ENCODE measurements at places on chromosomes 5 and 9. TPM values are rescaled to one million over a fixed set of nuclear protein-coding genes. Genes with fewer than 3 reads are reported as not detected.

The VCAN gene
- 278 TPM for total RNA-seq

GRCh38 chr9:7762600-7762999 is 37.0 kb downstream of the DMAC1 start:
- no peak for DNase-seq
- H3K27ac ChIP-seq: no peak overlapping the region
- H3K4me3 ChIP-seq: no peak overlapping the region
- no peaks in the 10 kb centered on the region for H3K4me1 ChIP-seq
- H3K36me3 ChIP-seq: no peaks in the 10 kb centered on the region

- H3K27ac ChIP-seq: no peak overlapping the region
- H3K36me3 ChIP-seq: peaks cover 9% of the 10 kb centered on the region
- H3K4me3 ChIP-seq: peak overlapping the region; percentile 94
- DNase-seq: peak; percentile 94
- H3K4me1 ChIP-seq: no peaks in the 10 kb centered on the region
Observed at GRCh38 chr9:136799854-136800657, 3.9 kb downstream of the CCDC183 start.

- no peaks in the 10 kb centered on the region for H3K36me3 ChIP-seq
- H3K27ac ChIP-seq: no peak overlapping the region
- H3K27me3 ChIP-seq: no peaks in the 10 kb centered on the region
- no peak overlapping the region for H3K4me3 ChIP-seq
Observed at GRCh38 chr9:116189683-116190082, 36.1 kb downstream of the PAPPA start.

The ORM1 gene
- total RNA-seq: 4.4 TPM

The SPINK6 gene
- total RNA-seq: not detected

DNA sequence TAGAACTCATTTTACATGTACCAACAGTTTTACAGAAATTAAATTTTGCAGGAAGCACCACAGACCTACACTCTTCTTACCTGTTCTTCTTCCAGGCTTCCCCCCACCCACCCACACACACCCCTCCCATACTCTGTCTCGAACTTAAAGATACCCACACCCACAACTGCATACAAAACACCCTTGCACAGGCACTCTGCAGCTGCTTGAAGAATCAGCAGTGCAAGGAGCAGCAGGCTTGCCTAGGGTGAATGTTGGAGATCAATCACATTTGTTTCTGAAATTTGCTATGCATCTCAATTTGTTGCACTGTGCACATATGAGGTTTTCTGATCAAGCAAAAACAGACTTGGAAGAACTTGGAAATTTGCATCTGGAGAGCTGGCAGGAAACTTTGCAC is 77.5 kb upstream of the TGFBR1 start:
- H3K4me1 ChIP-seq: no peaks in the 10 kb centered on the region
- no peaks in the 10 kb centered on the region for H3K27me3 ChIP-seq
- H3K36me3 ChIP-seq: no peaks in the 10 kb centered on the region
- H3K4me3 ChIP-seq: no peak overlapping the region

- peaks cover 53% of the 10 kb centered on the region for H3K27me3 ChIP-seq
- no peaks in the 10 kb centered on the region for H3K36me3 ChIP-seq
- H3K4me3 ChIP-seq: no peak overlapping the region
- no peaks in the 10 kb centered on the region for H3K4me1 ChIP-seq
- H3K27ac ChIP-seq: no peak overlapping the region
- DNase-seq: no peak
Observed at GRCh38 chr5:135465391-135466122, 13.4 kb upstream of the TIFAB start.

DNA sequence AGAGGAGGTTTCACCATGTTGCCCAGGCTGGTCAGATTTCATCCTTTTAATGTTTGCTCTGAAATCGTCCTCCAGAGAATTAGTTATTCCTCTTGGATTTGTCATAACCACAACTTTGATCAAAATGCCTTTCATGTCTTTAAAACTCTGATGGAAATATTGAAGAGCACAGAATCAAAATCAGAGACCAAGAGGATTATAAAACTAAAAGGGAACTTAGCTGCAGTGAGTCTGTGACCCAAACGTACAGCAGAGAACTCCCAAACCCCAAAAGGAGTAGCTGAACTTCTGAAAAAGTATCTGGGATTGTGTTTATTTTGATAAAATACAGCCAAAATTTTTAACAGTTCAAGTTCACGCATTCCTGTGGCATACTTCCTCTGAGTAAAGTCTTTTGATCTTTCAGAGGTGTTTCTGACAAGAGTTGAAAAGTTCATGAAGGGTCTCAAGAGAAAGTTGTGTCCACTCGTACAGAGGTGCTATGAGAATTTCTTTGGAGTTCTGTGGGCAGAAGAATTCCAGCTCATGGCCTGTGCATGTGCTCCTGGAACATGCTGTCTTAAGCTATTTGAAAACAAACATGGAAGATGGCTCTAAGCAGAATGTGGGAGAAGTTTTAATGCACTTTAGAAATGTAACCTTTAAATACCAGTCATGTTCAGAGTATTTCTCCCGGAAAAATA is 124.0 kb downstream of the ESM1 start:
- H3K27me3 ChIP-seq: no peaks in the 10 kb centered on the region
- no peak for DNase-seq
- H3K36me3 ChIP-seq: peaks cover 7% of the 10 kb centered on the region
- H3K27ac ChIP-seq: no peak overlapping the region
- H3K4me1 ChIP-seq: no peaks in the 10 kb centered on the region
- H3K4me3 ChIP-seq: no peak overlapping the region

GRCh38 chr9:123225995-123226394 is 42.4 kb downstream of the STRBP start:
- H3K4me3 ChIP-seq: no peak overlapping the region
- peaks cover 2% of the 10 kb centered on the region for H3K36me3 ChIP-seq
- H3K27ac ChIP-seq: no peak overlapping the region
- H3K4me1 ChIP-seq: no peaks in the 10 kb centered on the region
- no peak for DNase-seq
- H3K27me3 ChIP-seq: no peaks in the 10 kb centered on the region

GRCh38 chr5:110045158-110045557 is 355.4 kb downstream of the MAN2A1 start:
- no peaks in the 10 kb centered on the region for H3K4me1 ChIP-seq
- H3K27me3 ChIP-seq: no peaks in the 10 kb centered on the region
- no peak for DNase-seq
- H3K36me3 ChIP-seq: peaks cover 8% of the 10 kb centered on the region
- no peak overlapping the region for H3K4me3 ChIP-seq
- H3K27ac ChIP-seq: no peak overlapping the region

The SHOC1 gene
- not detected for total RNA-seq

- H3K27ac ChIP-seq: no peak overlapping the region
- peaks cover 26% of the 10 kb centered on the region for H3K27me3 ChIP-seq
- H3K4me3 ChIP-seq: peak overlapping the region; percentile 81
- H3K36me3 ChIP-seq: no peaks in the 10 kb centered on the region
- peak; percentile 41 for DNase-seq
Observed at GRCh38 chr5:133611357-133612248, 738 bp downstream of the FSTL4 start.

DNA sequence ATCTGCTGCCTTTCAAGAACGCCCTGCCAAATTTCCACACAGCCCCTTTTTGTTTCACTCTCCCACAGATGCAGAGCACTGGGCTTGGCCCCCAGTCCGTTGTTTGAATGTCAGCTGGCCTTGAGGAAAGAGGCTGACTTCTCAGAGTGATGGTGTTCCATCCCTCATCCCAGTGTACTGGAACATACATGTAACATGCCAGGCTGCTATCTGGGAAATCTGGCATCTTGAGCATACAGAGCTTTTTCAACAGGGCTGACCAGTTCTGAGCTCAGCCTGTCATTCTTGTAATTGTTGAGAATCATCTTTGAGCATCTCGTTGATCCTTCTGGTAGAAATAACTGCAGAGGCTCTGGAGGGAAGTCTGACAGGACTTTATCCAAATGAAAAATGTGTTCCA is 2.8 kb downstream of the GALNT10 start:
- no peak for DNase-seq
- no peak overlapping the region for H3K4me3 ChIP-seq
